Caki2 (cell line): ENCODE measurements at places on chromosomes 7 and 10. TPM values are rescaled to one million over a fixed set of nuclear protein-coding genes. Genes with fewer than 3 reads are reported as not detected.

- DNase-seq, result no peak
Measured at GRCh38 chr10:15491856-15492642, 121.0 kb upstream of the FAM171A1 start.

DNA sequence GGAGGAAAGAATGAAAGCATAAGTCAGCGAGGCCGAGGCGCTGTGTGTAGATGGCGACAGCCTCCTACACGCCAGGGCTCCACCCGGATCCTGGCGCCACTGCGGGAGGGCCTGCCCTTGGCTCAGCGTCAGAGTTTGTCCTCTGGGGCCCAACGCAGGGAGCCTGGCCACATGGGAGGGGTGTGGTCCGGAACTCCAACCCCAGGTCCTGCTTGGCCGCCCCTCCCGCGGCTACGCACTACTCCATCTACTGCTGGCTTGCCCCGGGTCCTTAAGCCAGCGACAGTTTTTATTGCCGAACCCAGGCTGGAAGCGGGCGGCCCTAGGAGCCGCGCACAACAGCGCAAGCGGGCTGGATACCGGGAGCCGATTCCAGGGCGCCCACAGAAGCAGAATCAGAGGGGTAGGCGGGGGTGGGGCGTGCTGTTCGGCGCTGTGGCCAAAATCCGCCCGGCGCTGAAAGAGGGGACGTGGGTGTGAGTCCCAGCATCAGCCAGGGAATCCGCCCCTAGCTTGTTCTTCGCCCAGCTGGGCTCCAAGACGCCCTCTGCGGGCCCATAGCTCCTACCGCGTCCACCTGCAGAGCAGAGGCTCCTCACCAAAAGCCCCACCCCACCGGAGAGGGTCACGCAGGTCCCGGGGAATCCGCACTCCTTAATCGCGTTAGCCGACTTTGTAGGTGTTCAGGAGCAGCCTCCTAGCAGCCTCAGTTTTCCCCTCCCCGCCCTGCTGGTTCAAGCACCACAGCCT, 4.5 kb downstream of the KAZALD1 start:
- peak; percentile 89 for DNase-seq

GRCh38 chr10:11828682-11829284, 5.6 kb downstream of the PROSER2 start:
- DNase-seq, result no peak

TWIST1 gene
- total RNA-seq, result not detected in 2 replicates

SPDYE16 gene
- total RNA-seq, result 2.2 TPM in 1 of 2 replicates, not detected in the other
